Hematopoietic multipotent progenitor cell treated with erythropoietin and hydrocortisone succinate and interleukin-3 and kit ligand, for 4 days (in vitro differentiated cells): ENCODE measurements at places on chromosomes 6 and 20.

DNA sequence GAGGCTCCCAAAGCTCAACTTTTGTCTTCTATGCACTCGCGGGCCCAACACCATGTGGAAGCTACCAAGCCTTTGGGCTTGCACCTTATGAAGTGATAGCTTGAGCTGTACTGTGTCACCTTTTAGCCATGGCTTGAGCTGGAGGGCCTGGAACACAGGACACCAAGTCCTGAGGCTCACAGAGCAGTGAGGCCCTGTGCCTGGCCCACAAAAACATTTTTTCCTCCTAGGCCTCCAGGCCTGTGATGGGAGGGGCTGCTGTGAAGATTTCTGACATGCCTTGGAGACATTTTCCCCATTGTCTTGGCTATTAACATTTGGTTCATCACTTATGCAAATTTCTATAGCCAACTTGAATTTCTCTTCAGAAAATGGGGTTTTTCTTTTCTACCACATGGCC, 96.5 kb downstream of the MMUT start:
- no peak for DNase-seq

DNA sequence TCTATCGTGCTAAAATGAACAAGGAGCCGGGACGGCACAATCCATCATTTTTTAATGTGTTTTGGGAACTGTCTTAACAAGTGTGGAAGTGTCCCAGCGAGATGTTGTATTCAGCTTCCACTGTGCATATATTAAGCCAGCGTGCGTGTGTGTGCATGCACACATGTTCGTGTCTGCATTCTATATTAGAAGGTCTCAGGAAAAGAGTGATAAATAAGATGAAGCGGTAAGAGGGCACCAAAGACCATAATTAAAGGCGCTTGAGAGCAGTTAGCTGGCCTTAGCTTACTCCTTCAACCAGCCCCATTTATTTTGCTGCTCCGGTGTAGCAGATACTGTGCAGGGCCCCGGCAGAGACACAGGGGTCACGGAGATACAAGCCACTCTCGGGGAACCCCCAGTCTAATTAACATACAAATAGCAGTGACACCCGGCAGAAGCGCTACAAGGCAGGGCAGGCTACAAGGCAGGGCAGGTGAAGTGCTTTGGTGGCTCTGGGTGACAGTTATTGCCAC, 206.5 kb upstream of the RREB1 start:
- no peak for DNase-seq

- no peak for DNase-seq
These were observed 105.4 kb downstream of the TMEM242 start for GRCh38 chr6:157217894-157218370.

DNA sequence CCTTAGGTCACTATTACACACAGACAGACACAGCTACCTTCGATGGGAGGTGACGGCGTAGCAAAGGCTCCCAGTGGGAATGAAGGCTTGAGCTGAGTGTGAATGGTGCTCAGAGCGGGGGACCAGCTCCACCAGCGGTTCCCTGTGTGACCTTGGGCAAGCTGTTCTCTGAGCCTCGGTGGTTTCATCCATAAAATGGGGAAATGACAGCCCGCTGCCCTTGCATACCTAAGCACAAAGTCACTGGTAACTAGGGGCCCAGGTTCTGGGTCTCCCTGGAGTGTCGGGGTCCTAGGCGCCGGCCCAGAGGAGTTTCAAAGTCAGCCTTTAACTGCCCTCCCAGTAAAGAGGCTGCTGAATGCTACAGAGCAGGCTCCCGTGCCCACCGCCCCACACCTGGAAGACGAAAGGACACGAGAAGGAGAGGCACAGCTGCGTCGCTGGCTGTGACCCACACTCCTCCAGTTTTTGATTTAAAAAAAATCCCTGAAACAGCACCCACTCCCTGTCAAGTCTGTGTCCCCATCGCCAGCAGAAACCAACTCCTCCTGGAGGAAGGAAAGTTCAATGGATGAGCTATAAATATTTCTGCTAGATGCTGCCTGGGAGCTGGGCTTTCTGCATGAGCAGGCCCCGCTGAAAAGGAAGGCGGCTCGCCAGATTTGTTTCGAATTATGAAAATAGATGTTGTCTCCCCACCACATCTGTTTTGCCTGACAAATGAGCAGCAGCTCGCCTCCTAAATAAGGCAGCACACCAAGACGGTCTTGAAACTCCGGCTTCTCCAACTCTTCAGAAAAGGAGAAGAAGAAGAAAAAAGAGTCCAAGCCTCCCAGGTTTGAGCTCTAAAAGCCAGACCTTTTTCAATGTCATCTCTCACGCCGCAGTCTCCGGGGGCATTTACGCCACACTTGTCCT, 27.4 kb downstream of the PMEPA1 start:
- DNase-seq, result no peak

DNA sequence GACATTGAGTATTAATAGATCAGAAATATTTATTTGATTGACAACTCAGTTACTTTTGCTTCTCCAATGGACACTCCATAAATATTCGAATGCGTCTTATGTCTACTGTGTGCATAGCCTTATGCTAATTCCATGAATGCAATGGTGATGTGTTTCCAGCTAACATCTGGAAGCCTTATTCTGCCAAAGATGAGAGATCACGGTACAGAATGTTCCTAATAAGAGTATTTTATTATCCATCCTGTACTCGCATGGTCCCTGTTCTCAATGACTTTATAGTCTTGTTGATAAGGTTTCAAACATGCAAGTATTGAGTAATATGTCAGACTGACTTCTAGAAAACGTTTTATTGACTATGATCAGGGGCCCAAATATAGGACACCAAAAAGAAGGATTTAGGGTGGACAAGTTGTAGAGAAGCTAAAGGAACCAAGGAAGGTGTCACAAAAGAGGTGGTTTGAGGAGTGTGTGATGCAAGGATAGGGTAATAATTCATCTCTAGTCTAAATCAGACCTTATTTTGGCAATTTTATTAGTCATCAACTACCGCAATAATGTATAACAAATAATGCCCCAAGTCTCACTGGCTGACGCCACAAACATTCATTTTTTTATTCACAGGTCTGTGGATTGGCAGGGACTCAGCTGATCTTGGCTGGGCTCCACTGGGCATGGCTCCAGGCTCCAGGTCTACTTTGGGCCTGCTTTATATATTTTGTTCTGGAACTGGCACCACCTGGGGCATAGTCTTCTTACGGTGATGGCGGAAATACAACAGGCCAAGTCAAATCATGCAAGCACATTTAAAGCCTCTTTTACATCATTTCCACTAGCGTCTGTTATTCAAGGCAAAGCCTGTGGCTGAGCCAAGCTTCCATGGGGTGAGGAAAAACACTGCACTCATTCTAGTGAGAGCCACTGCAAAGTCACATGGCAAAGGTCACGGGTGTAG, 24.5 kb upstream of the CD83 start:
- no peak for DNase-seq

- DNase-seq, result peak; percentile 43
These were observed 275.1 kb upstream of the PRDM1 start for GRCh38 chr6:105810922-105811482.

GRCh38 chr6:145026267-145026679, 709.0 kb downstream of the EPM2A start:
- DNase-seq, result no peak

- DNase-seq, result no peak
These were observed 461.3 kb downstream of the GJA1 start for GRCh38 chr6:121896771-121897170.

DNA sequence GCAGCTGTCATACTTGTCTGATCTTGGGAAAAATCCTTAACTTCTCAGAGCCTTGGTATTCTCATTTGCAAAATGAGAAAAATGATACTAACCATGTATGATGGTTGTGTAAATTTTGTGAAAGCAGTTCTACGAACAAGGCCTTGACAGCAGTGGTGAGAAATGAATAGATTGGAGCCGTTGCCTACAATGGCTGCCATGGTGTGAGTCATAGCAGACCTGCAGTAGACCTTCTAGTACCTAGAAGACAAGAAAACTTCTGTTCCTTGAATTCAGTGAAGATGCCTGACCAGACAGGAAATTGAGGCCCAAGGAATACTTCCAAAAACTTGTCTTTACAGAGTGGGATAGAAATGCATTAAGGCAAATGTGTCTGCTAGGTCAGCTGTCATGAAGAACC, 338.9 kb downstream of the QKI start:
- DNase-seq, result no peak

DNA sequence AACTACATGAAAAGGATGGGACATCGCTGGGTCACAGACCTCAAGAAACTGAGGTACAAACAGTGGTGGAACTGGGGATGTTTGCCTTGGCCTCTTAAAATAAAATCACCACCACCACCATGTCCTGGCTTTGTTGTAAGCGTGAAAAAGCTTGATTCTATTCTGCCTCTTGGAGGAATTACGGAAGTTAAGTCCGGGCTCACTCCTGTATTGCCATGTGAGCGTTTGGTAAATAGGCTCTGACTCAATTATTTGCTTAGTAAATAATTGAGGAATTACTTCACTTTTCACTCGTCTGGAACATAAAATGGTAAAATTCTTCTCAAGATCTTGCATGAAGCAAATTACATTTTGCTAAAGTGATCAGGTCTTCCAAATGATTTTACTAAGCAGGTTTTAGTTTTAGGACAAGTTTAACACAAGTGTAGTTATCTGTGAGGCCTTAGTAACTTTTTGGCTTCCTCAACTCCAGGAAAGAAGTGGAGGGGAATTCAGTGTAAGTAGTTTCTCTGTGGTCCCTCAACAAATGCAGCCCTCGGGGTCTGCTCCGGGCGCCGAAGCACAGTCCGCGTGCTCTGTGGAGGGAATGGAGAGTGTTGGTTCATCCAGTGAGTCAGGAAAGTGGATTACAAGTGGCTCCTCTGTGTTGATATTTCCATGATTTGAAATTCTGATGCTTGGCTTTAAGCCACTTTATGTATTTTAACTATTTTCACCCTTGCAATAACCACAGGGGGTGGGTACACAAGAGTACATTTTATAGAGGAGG, 23.8 kb downstream of the IYD start:
- no peak for DNase-seq

DNA sequence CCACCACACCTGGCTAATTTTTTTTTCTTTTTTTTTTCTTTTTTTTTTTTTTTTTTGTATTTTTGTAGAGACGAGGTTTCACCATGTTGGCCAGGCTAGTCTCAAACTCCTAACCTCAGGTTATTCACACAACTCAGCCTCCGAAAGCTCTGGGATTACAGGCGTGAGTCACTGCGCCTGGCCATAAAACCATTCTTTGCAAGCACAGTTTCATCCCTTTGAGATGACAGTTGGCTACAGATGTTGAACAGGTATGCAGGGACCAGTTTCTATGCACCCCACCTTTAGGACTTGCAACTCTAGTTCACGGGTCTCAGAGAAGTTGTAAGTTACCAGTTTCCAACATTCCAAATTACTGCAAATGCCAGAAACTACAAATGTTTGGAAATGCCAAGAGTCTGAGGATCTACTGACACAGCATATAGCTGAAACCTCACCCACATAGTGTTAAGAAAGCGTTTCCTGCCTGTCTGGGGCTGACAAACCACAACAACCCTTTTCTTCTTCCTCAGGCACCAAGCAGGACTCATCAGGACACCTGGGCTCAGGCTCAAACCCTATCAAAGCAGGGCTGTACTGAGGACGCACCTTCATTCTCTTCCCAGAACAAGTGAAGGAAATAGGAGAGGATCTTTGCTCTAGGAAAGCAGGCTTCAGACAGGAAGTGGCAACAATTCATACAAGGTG, 22.9 kb downstream of the ARHGAP18 start:
- DNase-seq, result peak; percentile 80

- no peak for DNase-seq
These were observed 52.1 kb downstream of the RIPOR2 start for GRCh38 chr6:24883618-24884017.

GRCh38 chr6:75145976-75146375, 59.9 kb downstream of the COL12A1 start:
- no peak for DNase-seq

DNA sequence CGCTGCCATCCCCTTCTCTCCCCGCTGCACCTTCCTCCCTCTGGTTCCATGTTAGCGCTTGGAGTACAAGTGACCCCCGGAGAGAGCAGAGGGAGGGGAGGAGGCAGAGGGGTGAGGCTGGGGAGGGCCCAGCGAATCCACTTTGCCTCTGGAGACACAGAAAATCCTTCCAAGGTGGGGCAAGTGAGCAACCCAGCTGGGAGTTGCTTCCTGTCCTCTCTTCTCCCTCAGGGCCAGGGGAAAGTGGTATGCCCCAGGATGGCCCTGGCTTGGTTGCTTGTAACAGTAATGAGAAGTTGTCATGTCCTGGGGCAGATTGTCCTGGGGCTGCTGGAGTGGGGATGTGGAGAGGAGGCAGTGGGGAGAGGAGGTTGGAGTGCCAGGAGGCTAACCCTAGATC, 691 bp upstream of the ANGPT4 start:
- DNase-seq, result no peak

- DNase-seq, result no peak
These were observed 47.5 kb downstream of the CHMP4B start for GRCh38 chr20:33858666-33859065.

DNA sequence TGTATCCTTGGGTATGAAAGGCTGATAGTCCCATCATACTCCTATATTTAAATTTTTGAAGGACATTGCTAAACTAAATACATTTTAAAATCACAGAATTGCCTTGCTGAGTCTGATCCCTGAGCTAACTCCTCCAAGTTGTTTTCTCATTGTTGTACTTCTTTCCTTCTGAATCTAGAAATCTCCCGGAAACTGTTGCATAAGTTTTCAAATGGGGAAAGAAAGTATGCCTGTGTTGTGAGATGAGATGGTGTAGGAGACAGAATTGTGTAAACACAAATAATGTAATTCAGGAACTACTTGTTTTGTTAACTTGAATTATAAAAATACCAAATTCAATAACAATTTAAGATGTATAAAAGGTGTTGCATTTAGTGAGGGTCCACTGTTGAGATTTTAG, 7.3 kb downstream of the PNRC1 start:
- no peak for DNase-seq
